Activated B cell treated with CpG ODN at 0.5 μM for 24 hours (primary cell): ENCODE measurements at places on chromosomes 5 and 9. TPM values are rescaled to one million over a fixed set of nuclear protein-coding genes. Genes with fewer than 3 reads are reported as not detected.

The ZNF883 gene
- total RNA-seq = 0.33 and 1.0 TPM in 2 replicates

The CNTFR gene
- not detected in 2 replicates for total RNA-seq

The LCN12 gene
- total RNA-seq = 2.4 TPM in 2 replicates

GRCh38 chr5:93673316-93673954, 68.0 kb downstream of the POU5F2 start:
- H3K27me3 ChIP-seq = no peaks in the 10 kb centered on the region
- peaks cover 9% of the 10 kb centered on the region for H3K36me3 ChIP-seq
- no peak overlapping the region for H3K27ac ChIP-seq
- no peak for DNase-seq

- H3K4me3 ChIP-seq = no peak overlapping the region
- no peak for DNase-seq
- no peak overlapping the region for H3K27ac ChIP-seq
- peaks cover 38% of the 10 kb centered on the region for H3K4me1 ChIP-seq
- no peaks in the 10 kb centered on the region for H3K36me3 ChIP-seq
Observed at GRCh38 chr9:124803911-124804310, 27.0 kb downstream of the OLFML2A start.

GRCh38 chr5:77645158-77645994, 6.9 kb upstream of the OTP start:
- H3K27ac ChIP-seq = no peak overlapping the region
- DNase-seq = peak; percentile 66
- H3K4me3 ChIP-seq = peak overlapping the region; percentile 75
- H3K36me3 ChIP-seq = no peaks in the 10 kb centered on the region
- H3K4me1 ChIP-seq = peaks cover 15% of the 10 kb centered on the region

The PRRX2 gene
- total RNA-seq = not detected in 2 replicates

- DNase-seq = no peak
- H3K27ac ChIP-seq = no peak overlapping the region
- no peak overlapping the region for H3K4me3 ChIP-seq
- peaks cover 3% of the 10 kb centered on the region for H3K27me3 ChIP-seq
- no peaks in the 10 kb centered on the region for H3K4me1 ChIP-seq
- no peaks in the 10 kb centered on the region for H3K36me3 ChIP-seq
Observed at GRCh38 chr9:2290382-2290781, 275.2 kb downstream of the SMARCA2 start.

DNA sequence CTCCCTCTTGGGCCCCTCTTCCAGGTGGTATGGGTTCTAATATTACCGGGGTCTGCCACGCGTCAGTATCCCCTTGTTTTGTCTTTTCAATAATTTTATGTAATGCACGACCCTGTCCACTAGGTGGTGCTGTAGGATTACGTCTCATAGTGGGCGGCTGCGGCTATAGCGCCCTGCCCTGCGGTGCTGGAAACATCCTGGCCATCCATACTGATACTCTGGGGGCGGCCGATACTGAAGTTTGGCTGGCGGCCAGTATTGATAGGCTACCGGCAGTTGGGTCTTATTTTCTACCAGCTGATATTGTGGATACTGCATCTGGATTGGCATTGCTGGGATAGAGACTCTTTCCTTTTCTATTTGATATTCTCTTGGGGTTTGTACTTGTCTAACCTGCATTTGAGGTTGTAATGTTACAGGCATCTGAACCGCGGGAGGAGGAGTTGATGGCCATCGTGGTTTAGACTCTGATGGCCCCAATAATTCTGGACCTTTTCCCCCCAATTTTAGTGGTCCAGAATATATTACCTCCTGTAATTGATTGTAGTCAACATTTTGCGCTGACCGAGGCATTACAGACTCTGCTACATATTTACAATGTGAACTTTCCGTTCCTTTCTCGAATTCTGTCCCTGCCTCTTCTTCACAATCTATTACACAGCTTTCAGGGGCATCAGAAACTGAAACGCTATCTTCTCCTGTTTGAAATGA, 3.3 kb upstream of the TMEM141 start:
- H3K4me3 ChIP-seq = no peak overlapping the region
- peaks cover 32% of the 10 kb centered on the region for H3K4me1 ChIP-seq
- no peaks in the 10 kb centered on the region for H3K36me3 ChIP-seq
- no peak overlapping the region for H3K27ac ChIP-seq
- DNase-seq = peak; percentile 49

DNA sequence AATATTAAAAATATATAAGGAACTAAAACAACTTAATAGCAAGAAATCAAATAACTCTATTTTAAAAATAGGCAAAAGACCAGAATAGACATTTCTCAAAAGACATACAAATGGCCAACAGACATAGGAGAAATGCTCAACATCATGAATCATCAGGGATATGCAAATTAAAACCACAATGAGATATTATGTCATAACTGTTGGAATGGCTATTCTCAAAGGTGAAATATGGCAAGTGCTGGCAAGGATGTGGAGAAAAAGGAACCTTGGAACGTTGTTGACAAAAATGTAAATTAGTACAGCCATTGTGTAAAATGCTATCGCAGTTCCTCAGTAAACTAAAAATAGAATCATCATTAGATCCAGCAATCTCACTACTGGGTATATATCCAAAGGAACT, 468.5 kb downstream of the NFIB start:
- H3K27me3 ChIP-seq = no peaks in the 10 kb centered on the region
- H3K27ac ChIP-seq = no peak overlapping the region
- DNase-seq = no peak
- no peak overlapping the region for H3K4me3 ChIP-seq
- H3K36me3 ChIP-seq = no peaks in the 10 kb centered on the region

DNA sequence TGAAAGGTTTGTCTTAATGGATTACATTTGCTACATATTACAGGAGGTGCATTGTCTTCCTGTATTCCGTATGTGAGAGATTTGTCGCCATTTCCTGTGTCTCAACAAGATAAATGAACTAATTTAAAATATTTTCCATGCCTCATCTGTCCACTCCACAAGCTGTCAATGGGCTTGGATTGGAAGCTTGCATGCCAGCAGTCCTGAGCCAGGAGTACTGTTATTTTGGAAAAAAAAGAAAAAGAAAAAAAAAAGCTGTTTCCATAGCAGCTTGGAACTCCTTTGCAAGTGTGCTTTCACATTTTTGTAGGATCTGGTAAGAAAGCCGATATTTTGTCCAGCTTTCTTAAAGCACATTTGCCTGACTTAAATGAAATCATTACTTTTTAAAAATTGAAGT, 330.8 kb downstream of the KDM4C start:
- no peaks in the 10 kb centered on the region for H3K27me3 ChIP-seq
- DNase-seq = no peak
- H3K4me3 ChIP-seq = no peak overlapping the region

- H3K36me3 ChIP-seq = no peaks in the 10 kb centered on the region
- H3K27ac ChIP-seq = no peak overlapping the region
- DNase-seq = no peak
- H3K4me3 ChIP-seq = no peak overlapping the region
- no peaks in the 10 kb centered on the region for H3K27me3 ChIP-seq
- no peaks in the 10 kb centered on the region for H3K4me1 ChIP-seq
Observed at GRCh38 chr5:153598099-153598498, 107.6 kb downstream of the GRIA1 start.

DNA sequence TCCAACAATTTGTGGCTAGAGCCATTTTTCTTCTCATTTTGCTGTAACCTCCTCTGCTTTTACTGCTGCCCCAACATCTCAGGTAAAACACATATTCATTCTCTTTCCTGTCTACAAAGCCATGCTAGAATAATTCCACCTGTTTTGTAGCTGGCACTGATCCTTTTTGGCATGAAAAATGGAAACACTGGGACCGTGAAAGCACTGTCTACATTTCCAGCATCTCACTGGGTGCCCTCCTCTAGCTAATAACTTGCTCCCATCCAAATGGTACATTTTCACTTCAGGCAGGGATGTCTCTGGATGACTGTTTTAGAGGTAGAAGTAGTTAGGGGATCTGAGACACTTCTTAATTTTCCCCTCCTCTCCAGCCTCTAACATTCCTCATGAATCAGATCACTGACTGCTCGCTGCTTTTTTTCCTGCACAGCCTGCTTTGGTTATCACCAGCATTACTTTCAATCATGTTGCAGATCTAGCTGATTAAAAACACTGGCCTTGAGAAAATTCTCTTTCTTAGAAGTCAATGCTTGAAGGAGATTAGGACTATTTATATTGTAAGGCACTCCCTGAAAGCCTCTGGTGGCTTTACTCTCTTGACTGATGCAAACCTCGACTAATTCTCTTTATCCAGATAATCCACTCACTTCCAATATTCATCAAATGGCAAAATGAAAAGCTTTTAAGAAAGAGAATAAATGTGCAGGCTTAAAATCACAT, 1312.6 kb upstream of the DMAC1 start:
- no peaks in the 10 kb centered on the region for H3K27me3 ChIP-seq
- no peaks in the 10 kb centered on the region for H3K36me3 ChIP-seq
- no peak overlapping the region for H3K27ac ChIP-seq
- H3K4me1 ChIP-seq = no peaks in the 10 kb centered on the region
- no peak for DNase-seq

The LECT2 gene
- not detected in 2 replicates for total RNA-seq

DNA sequence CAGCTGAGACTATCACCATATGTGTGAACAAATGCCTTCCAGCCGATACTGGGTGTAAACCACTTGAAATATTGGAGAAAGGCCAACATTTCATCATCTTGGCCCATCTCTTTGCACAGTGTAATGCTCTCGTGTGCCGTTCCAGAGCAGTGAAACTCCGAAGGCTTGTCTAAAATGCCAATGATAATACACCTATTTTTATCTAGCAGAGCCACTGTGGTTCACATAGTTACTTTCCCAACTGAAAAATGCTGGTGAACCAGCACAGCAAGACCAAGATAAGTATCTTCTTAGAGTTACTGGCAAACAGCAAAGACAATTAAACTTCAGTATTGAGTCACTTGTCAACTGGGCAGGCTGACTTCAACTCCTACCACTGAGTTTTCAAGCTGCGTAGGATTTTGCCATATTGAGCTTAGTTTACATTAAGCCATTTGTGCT, 379.9 kb upstream of the ACTBL2 start:
- DNase-seq = no peak
- H3K4me1 ChIP-seq = no peaks in the 10 kb centered on the region
- no peaks in the 10 kb centered on the region for H3K27me3 ChIP-seq
- no peaks in the 10 kb centered on the region for H3K36me3 ChIP-seq
- H3K27ac ChIP-seq = no peak overlapping the region

DNA sequence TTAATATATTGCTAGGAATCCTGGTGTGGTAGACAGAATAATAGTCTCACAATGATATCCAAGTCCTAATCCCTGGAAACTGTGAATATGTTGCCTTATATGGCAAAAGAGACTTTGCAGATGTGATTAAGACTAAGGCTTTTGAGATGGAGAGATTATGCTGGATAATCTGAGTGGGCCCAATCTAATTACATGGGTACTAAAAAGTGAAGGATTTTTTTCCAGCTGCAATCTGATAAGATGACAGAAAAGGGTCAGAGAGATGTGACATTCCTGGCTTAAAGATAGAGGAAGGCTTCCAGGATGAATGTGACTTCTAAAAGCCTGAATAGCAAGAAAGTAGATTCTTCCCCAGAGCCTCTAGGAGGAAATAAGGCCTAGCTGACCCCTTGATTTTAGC, 80.7 kb upstream of the MPDZ start:
- H3K4me3 ChIP-seq = no peak overlapping the region
- H3K36me3 ChIP-seq = no peaks in the 10 kb centered on the region
- H3K4me1 ChIP-seq = no peaks in the 10 kb centered on the region

GRCh38 chr5:81893961-81894360, 77.9 kb upstream of the ATG10 start:
- no peak overlapping the region for H3K27ac ChIP-seq
- H3K36me3 ChIP-seq = no peaks in the 10 kb centered on the region
- H3K4me3 ChIP-seq = no peak overlapping the region

GRCh38 chr9:6014670-6015270, 654 bp downstream of the RANBP6 start:
- H3K4me1 ChIP-seq = peaks cover 39% of the 10 kb centered on the region
- H3K36me3 ChIP-seq = peaks cover 42% of the 10 kb centered on the region
- H3K27me3 ChIP-seq = no peaks in the 10 kb centered on the region
- H3K4me3 ChIP-seq = peak overlapping the region; percentile 99
- no peak for DNase-seq
- peak overlapping the region; percentile 97 for H3K27ac ChIP-seq

The TAS2R1 gene
- total RNA-seq = not detected in 2 replicates

The KLF4 gene
- 1.0 TPM in 2 replicates for total RNA-seq

The OR2S2 gene
- total RNA-seq = not detected in 2 replicates

GRCh38 chr9:98339987-98340800, 84.7 kb upstream of the TBC1D2 start:
- H3K27ac ChIP-seq = no peak overlapping the region
- peaks cover 13% of the 10 kb centered on the region for H3K27me3 ChIP-seq
- no peak for DNase-seq
- no peaks in the 10 kb centered on the region for H3K36me3 ChIP-seq

DNA sequence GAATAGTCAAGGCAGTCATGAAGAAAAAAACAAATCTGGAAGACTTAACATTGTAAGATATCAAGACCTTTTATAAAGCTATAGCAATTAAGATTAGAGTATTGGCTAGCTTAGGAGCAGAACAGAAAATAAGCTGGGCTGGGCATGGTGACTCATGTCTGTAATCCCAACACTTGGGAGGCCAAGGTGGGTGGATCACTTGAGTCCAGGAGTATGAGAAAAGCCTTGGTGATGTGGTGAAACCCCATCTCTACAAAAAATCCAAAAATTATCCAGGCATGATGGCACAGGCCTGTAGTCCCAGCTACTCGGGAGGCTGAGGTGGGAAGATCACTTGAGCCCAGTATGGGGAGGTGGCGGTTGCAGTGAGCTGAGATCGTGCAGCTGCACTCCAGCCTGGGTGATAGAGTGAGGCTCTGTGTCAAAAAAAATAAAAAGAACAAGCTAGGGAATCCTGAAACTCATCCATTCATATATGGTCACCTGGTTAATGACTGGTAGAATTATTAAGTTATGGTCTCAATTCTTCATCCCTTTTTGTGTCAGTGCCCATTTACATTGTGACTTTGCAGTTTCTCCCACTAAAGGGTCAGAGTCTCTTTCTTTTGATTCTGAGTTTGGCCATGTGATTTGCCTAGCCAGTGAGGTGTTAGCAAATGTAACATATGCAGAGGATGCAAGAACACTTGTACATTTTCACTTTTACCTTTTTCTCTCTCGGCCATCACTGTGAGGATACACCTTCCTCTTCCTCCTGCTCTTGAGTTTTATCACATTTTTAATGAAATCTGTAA, 144.6 kb upstream of the SGCD start:
- H3K27me3 ChIP-seq = no peaks in the 10 kb centered on the region
- no peaks in the 10 kb centered on the region for H3K36me3 ChIP-seq
- no peak overlapping the region for H3K4me3 ChIP-seq
- H3K27ac ChIP-seq = no peak overlapping the region
- H3K4me1 ChIP-seq = no peaks in the 10 kb centered on the region

- peaks cover 39% of the 10 kb centered on the region for H3K4me1 ChIP-seq
- no peaks in the 10 kb centered on the region for H3K27me3 ChIP-seq
- DNase-seq = no peak
- H3K4me3 ChIP-seq = no peak overlapping the region
- H3K27ac ChIP-seq = no peak overlapping the region
Observed at GRCh38 chr9:122387536-122387935, 16.7 kb downstream of the PTGS1 start.

The DMAC1 gene
- total RNA-seq = 35.3 and 44.0 TPM in 2 replicates
